ENCODE measurements at places on chromosomes 11 and 22.

DNA sequence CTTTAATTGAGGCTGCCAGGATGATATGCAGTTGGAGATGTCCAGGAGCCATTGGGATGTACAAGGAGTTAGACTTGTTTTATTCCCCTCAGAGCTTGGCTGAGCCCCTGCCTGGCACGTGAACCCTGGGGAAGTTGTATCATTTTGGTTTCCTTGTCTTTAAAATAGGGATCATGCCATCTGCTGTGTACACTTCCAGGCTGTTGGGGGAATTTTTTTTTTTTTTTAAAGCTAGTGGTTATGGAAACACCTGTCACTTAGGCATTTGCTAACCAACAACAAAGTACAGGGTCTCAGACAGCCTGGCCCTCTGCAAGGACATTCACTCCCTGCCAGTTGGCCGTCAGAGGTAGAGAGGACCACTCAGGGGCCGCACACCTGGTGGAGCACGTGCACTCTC, 8.5 kb upstream of the RAB1B start:
- no peak for DNase-seq

- DNase-seq: no peak
Observed at GRCh38 chr11:115765803-115766239, 261.6 kb upstream of the CADM1 start.

DNA sequence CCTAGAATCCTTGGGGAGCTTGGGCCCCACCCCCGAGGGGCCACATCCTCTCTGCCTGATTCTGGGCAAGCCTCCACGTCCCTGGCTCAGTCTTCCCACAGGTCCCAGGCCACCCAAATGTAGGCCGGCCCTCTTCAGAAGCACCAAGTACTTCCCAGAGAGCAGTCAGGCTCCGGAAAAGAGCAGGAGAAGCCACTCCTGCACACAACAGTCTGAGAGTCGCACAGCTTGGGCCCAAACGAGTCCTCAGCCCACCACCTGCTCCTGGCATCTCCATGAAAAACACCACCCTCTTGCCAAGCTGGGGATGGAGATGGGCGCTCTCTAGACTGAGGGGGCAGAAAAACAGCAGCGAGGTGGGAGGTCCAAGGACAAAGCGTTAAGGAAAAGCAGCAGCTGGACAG, 15.4 kb downstream of the EHD1 start:
- no peak for DNase-seq

- no peak for DNase-seq
Observed at GRCh38 chr11:84990141-84990540, 637.0 kb downstream of the DLG2 start.

DNA sequence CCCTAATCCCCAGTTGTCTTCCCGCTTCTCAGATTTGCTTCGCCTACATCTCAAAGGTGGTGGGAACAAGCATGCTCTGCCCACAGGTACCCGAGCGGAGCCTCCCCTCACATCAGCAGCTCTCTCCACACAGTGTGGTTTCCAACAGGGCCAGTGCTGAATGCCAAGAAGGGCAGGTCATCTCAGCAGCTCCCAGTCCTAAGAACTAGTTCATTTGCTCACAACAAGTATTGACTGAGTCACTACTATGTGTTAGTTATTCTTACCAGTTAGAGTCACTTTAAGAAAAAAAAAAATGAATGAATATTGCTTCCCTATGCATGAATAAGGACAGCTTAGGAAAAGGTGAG, 66.2 kb downstream of the THAP12 start:
- no peak for DNase-seq

DNA sequence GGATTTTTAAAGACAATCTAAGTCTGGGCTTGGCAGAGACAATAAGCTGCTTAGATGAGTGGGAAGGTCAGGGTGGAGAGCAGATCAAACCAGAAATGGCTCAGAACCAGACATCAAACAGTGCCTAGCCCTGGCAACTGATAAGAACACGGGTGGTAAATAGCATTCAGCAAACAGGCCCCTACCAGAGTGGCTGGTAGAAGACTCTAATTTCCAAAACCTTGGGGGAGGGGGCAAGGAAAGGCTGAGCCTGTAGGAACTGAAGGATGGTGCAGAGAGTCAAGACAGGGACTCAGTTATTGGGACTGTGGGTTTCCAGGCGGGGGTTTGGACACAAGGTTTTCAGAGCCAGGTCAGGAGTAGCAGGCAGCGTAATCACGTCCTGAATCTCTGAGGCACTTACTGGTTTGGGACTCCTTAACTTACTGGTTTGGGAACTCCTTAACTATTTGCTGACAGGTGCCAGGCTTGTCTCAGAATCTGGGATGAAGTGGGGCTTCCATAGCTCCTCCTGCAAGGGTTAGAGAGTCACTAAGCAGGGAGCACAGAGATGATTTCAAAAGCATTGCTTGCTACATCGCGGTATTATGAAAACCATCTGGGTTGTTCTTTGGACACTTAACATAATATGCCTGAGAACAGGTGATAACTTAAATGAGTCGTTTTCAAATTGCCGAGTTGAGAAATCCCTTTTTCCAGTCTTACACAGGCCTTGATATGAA, 5.7 kb upstream of the ABTB2 start:
- no peak for DNase-seq

DNA sequence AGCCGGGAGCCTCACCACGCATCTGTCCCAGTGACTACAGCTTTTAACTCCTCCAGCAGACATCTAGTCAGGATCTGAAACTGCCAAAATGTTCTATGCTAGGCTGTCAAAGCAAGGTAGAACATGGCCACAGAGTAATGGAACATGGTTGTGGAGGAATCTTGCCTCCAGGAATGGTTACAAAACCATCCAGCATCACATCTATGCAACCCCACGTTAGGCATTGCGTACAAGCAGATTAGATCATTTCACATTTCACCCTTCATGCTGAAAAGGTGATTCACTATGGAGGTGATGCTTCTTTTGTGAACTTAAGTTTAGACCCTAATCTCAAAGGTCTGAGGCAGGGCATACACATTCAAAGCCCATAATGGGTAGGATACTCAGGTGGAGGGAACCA, 103.0 kb downstream of the PARVA start:
- no peak for DNase-seq

GRCh38 chr11:61757213-61757862, 4.9 kb downstream of the MYRF start:
- DNase-seq: no peak

GRCh38 chr11:14148653-14149273, 186.2 kb downstream of the SPON1 start:
- DNase-seq: no peak

DNA sequence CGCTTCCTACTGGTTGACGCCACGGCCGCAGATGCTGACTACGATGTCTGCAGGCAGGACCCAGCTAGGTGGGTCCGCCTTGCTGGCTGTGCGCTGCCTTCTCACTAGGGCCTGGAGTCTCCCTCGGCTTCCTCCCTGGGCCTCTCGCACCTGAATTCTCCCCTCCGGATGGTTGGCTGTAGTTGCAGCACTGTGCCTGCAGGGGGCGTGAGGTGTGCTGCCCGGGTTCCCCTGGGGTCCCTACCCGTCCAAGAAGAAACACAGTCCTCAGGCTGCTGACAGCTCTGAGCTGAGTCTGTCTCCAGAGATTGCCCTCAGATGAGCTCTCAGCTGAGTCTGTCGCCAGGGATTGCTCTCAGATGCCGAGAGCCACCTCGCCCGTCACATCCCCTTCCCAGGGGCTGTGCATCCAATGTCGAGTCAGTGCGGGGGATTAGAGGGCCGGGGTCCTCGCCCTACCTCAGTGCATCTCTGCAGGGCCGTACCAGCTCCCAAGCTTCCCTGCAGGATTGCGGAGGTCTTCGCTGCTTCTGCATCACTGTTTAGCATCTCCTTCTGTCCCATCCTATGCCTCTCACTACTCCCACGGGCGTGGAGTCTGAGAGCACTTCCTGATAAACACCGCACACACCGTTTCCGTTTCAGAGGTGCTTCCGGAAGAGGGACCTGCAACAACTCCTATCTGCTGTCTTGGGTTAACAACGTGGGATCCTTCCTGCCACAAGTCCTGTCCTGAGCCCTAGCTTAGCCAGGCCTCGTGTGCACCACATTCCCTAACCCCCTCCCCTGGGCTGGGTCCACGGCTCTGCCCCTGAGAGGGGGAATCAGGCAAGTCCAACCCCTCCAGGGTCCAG, 196.9 kb downstream of the CSNK2A3 start:
- DNase-seq: peak; percentile 58

GRCh38 chr11:119065369-119065768, 2.2 kb upstream of the VPS11 start:
- peak; percentile 52 for DNase-seq

DNA sequence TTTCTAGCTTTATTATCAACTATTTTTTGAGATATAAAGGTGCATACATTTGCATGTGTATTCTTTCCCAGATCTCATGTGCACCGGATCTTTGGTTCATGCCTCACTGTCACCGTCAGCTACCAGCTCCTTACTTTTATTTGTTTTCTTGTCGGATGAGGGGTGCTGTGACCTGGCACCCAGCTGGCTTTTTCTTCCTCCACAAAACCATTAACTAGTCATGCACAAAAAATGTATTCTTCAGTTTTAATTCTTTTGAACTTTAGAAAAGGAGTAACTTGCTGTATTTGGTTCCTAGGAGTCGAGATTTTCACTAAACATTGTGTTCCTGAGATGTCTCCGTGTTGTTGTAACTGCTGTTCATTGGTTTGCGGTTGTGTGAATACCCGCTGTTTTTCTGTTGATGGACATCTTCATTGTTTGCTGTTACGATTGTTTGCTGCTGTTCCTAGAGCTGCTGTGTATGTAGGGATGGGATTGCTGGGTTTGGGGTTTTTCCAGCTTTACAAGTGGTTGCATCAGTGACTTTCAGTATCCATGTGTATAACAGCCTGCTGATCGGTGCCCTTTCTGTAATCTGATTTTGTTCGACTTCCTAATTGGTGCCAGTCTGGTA, 39.4 kb downstream of the MOV10L1 start:
- DNase-seq: no peak
